ENCODE measurements at places on chromosomes 7 and 10. TPM values are rescaled to one million over a fixed set of nuclear protein-coding genes. Genes with fewer than 3 reads are reported as not detected.

DNA sequence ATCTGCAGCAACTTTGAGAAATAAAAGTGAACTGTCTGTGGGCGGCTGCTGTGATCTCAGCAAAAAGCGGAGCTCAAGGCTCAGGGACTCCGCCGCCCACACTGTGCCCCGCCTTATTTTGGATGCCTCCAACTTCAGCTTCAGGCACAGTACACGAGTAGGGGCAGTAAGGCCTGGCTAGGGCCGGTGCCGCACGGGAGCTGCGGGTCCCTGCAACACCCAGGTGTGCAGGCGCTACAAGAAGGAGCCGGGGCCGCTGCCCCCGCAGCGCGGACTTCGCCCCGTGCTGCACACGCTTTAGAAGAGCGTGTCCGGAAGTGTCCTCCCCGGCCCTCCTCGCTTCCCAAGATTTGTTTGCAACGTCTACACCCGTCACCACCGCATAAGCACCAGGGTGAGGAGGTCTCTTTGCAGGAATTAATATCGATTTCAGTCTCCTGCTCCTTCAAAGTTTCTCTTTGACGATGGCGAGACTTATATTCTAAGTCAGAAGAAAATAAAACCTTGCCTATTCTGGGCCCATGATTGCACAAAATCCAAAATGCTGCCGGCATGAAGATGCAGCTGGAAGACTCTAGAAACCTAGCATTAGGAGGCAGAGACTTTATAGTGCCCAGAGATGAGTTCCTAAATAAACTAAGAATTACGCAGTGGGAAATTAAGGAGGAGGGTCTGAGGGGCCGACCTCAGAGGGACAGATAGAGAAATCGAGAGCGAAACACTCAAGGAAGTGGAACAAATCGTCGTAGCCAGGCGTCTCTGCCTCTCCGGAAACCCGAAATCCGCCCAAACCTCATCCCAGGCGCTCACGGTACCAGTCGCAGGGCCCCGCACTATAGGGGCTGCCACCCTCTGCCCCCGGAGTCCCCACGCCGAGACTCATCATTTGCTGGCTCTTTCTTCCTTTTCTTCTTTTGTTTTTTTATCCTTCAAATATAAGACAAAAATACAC, 6.4 kb downstream of the VAX1 start:
- no peak overlapping the region for H3K27ac ChIP-seq
- H3K36me3 ChIP-seq: no peaks in the 10 kb centered on the region

- H3K27ac ChIP-seq: no peak overlapping the region
- DNase-seq: no peak
- H3K4me3 ChIP-seq: no peak overlapping the region
These were observed 23.1 kb upstream of the C10orf71 start for GRCh38 chr10:49275896-49276295.

Gene ZNF138
- 19.6 TPM for total RNA-seq

- no peak overlapping the region for H3K27ac ChIP-seq
- peaks cover 3% of the 10 kb centered on the region for H3K36me3 ChIP-seq
- peaks cover 9% of the 10 kb centered on the region for H3K27me3 ChIP-seq
- DNase-seq: peak; percentile 88
These were observed 3.2 kb upstream of the LAT2 start for GRCh38 chr7:74206589-74207120.

Gene KAT6B
- 20.0 TPM for total RNA-seq
